ENCODE measurements at places on chromosomes 7 and 10.

DNA sequence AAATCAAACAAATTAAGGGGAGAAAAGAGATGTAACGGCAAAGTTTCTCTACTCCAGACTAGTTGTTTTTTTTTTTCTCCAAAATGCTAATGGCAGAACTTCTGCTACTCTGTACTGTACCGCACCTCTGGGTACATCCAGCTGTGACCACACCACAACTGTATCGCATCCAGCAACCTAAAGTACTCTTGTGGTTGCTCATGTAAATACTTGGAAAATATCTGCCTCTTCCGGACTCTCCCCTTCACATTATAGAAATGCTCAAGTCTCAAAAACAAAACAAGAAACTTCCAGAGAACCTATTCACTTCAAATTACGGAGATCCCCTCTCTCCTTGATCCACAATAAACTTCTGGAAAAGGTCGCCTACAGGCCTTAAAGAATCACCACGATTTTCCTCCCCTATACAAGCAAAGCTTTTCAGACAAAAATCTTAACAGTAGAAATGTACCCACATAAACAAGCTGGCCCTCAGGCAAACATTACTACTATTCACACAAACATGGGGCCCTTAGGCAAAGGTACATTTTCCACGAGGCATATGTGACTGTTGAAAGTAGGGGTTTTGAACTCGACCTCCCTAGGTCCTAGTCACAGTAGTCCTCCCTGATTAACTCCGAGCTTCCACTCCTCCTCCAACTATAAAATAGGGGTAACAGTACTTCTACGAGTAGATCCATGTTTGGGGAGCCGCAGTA, 222.9 kb upstream of the MKLN1 start:
- no peak for DNase-seq

DNA sequence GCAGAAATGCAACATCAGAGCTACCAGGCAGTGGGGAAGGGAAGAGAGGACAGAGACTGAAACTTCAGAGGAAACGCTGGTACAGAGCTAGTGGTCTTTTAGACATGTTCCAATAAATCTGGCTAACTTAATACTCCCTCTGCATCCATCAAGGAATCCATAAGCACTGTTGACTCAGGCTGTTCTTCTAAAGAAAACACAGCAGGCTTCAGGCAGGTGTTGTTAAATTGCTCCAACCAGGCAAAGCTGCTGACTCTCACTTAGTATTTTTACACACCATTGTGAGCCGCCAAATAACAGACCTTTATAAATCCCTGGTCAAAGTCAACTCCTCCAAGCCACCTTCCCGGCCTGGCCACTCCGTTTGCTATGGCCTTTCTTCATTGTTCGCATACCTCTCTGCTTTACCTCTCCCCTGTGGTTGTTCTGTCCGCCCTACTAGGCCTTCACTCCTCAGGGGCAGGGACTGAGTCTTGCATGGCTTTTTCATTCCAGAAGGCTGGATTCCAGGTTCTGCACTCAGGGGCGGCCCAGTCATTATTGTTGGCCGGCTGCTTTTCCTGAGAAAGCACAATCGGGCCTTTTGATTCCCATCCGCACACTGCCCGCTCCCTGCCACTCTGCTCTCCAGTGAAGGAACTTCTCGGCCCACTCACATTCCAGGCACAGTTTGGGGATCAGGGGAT, 18.4 kb downstream of the CREB3L2 start:
- no peak for DNase-seq

GRCh38 chr10:119270762-119271366, 63.5 kb downstream of the GRK5 start:
- peak; percentile 15 for DNase-seq

- no peak for DNase-seq
These were observed 31.5 kb downstream of the ADD3 start for GRCh38 chr10:110039254-110039653.

DNA sequence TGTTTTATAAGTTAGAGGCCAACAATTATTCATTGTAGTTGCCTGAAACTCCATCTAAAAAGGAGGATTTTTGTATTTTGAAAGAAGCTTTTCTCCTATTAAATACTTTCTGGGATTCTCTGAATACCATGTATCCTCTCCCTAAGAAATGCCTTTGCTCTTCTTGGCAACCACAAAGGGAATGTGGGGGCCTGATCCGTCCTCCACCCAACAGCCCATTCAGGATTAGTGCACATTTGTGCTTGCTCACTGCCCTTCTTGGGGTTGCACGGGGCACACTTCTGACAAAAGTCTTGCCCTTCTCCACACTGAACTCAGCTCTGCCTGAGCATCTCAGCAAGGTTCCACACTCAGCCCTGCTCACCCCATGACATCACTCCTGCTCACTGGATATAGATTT, 194.2 kb downstream of the SLC25A13 start:
- DNase-seq = no peak

DNA sequence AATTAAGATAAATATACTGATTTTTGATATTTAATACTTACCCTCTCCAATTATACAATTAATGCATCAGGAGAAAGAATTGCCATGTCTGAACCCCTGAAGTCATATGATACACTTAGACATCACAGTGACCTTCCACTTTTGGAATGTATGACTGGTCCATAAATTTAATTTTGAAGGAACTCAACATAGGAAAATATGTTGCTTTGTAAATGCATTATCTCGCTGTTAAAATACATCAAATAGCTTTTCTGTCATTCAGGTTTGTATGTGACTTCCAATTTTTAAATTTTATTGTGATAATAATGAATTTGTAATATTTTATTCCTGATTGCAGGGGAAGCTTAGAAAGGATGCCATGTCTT, 631.9 kb upstream of the ANKRD30A start:
- no peak for DNase-seq

DNA sequence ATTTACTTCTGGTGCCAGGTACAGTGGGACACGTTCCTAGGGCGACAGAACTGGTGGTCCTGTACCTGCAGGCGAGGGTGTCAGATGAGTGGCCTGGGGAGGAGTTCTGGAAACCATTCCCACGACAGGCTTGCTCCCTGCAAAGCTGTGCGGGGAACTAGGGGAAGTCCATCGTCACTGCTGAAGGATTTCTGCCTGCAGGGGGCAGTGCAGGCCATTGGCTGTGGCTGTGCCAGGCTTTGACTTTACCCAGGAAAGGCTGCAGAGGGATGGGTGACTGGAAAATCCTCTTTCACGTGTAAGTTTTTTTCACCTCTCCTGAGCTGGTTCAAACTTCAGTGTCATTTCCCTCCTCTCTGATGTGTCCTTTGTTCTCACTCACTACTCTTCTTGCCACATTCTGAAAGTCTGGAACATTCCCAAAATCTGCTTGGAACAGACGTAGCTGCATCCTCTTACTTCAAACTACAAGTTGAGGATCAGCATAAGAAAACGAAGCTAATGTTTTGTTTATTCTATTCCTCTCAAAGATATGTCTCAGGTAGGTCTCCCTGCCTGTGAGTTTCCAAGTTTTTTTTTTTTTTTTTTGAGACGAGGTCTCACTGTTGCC, 126.5 kb downstream of the SH2D4B start:
- peak; percentile 2 for DNase-seq

GRCh38 chr7:99920149-99920548, 819 bp upstream of the TRIM4 start:
- DNase-seq = no peak

DNA sequence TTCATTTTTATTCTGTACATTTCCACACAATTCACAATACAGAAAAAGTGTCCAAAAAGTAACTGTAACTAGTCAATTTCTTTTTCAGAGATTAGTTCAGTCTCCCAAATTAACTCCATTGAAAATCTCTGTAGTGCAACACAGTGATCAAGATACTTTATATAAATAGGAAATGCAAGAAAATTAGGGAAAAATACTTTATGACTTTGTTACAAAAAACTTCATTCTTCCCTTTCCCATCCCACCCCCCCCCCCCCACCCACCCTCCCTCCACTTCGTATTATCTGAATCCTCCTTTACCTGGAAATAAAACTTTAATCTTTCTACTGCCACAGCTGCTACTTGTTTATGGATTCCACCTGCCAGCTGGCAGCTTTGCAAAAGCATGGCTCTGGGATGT, 37.5 kb upstream of the PTN start:
- DNase-seq = no peak

GRCh38 chr7:25288556-25289307, 60.4 kb upstream of the NPVF start:
- no peak for DNase-seq

- no peak for DNase-seq
These were observed 265.6 kb downstream of the PHF14 start for GRCh38 chr7:11239316-11239715.

DNA sequence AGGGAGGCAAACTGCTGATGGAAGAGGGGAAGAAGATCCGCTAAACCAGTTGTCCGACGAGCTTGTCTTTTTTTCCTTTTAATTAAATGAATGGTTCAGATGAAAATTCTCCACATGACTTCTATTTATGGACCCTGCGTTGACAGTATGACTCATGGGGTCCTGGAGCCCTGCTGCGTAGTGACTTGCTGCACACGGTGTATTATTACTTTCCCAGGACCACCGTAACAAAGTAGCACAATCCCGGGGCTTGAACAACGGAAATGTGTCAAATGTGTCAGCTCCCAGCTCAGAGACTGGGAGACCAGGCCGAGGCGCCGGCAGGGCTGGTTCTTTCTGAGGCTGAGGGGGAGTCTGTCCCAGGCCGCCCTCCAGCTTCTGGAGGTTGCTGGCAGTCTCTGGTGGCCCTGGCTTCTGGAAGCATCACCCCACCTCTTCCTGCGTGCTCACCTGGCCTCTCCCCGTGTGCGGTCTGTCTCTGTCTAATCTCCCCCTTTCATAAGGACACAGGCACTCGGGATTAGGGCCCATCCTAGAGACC, 33.8 kb upstream of the MNX1 start:
- no peak for DNase-seq

- DNase-seq = no peak
These were observed 246.1 kb downstream of the RPS24 start for GRCh38 chr10:78279756-78280155.

GRCh38 chr7:16318989-16319915, 102.1 kb downstream of the CRPPA start:
- DNase-seq = no peak

GRCh38 chr10:131211146-131211545, 100.4 kb downstream of the TCERG1L start:
- no peak for DNase-seq

DNA sequence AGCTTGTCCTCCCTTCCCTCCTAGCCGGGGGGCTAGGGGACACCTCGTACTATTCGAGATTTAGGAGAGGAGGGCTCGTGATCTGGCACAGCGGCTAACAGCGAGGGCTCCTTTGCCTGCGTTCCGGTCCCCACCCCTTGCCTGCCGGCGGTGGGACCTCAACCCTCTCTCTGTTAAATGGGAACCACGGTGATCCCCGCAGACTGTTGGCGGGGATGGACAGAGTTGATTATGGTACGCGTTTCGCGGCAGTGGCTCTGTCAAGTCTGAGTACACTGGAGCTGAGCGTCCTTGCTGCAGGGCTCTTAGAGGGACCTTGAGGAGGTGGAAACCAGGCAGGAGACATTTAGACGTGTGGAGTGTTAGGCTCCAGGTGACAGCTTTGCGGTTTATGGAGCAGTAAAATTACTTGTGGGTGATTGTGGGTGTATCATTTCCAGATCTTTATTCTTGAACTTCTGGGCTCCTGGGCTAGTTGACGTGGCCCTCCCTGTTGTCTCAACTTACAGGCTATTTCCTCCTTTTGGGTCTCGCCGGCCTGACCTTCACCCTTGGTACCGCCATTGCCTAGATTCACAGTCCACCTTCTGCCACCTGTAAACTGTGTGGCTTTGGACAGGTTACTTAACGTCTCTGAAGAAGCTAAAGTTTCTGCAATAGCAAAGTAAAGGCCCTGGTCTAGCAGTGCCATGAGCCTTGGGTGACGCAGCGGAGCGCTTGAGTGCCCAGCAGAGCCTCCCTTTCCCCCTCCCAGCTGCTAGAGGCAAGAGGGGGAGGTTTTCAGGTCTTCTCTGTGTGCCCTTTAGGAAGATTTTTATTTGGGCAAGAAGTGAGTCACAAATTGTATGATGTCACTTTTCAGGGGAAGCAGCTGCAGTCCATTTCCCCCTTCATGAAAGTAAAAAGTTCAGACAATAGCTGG, 739 bp downstream of the CASP7 start:
- DNase-seq = peak; percentile 11

DNA sequence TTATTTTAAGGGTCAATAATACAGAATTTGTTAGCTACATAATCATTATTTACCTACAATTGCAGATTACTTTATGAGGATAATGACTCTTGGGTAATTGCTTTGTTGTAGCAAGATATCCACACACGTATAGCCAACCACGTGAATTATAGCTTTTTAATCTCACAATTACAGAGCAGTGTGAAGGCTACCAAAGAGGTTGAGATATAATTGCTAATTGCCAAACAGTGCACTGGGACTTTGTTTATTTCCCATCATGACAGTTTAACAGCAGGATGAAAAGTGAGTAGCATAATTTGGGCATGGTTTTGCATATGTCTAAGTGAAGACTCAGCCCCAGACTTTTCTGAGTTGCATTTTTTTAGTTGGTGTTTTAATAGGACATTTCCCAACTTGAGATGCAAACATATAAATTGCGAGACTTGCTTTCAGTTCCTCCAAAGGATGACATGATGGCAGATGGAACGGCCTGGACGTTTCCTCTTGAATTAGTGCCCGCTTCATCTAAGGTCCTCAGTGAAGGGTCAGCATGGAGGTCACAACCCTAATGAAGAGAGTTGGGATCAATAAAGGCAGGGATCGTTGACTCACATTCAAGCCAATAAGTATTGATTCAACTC, 180.7 kb upstream of the GPR26 start:
- DNase-seq = no peak
